ENCODE measurements at places on chromosomes 5 and 9. TPM values are rescaled to one million over a fixed set of nuclear protein-coding genes. Genes with fewer than 3 reads are reported as not detected.

The SLC36A2 gene
- not detected for polyA plus RNA-seq

DNA sequence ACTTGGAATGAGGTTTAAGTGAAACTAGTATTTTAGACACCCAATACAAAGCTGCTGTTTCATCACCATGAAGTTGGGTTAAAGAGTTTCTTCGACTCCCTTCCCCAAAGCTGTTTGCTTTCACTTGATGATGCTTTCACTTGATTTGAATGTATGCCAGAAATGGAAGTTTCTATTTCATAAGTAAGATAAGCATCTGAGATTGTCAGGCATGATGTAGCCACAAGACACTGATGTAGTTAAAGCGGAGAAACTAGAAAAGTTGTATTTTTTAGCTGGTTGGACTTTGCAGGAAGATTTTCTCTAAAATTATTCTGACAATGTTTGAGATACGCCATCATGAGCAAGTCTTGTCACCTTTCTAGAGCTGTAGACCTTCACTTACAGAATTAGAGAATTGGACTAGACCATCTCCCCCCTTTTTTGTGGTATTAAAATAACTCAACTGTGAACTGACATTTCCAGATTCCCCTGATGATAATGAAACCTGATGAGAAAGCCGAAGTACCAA lies 20.0 kb downstream of the MOCS2 start:
- DNase-seq: no peak
- H3K27ac ChIP-seq: no peak overlapping the region
- H3K36me3 ChIP-seq: no peaks in the 10 kb centered on the region
- H3K4me1 ChIP-seq: no peaks in the 10 kb centered on the region
- no peak overlapping the region for H3K4me3 ChIP-seq

DNA sequence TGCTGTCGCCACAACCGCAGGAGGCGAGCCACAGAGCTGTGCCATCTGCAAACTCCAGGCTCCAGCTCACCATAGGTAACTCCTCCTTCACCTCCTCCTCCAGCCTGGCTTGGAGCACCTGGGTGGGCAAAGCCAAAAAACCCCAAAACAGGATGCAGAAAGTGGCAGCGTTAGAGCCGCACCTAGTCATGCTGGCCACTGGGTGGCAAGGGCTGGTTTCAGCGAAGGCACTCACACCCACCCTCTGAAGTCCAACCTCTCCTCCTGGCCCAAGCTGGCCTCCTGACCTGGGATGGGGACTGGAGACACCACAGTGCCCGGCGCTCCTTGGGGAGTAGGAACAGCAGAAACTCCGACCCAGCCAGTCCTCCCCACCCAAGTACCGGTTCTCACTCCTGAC lies 28.7 kb upstream of the ZNF354B start:
- no peak for DNase-seq
- no peak overlapping the region for H3K27ac ChIP-seq
- no peak overlapping the region for H3K4me3 ChIP-seq
- H3K27me3 ChIP-seq: no peaks in the 10 kb centered on the region
- H3K4me1 ChIP-seq: no peaks in the 10 kb centered on the region

GRCh38 chr9:36074870-36075532 lies 38.3 kb downstream of the RECK start:
- no peak overlapping the region for H3K4me3 ChIP-seq
- DNase-seq: no peak
- no peaks in the 10 kb centered on the region for H3K27me3 ChIP-seq
- H3K4me1 ChIP-seq: peaks cover 5% of the 10 kb centered on the region
- H3K36me3 ChIP-seq: no peaks in the 10 kb centered on the region
- no peak overlapping the region for H3K27ac ChIP-seq

- no peak for DNase-seq
- no peaks in the 10 kb centered on the region for H3K27me3 ChIP-seq
These were observed 325.2 kb downstream of the PSAT1 start for GRCh38 chr9:78622126-78622525.

DNA sequence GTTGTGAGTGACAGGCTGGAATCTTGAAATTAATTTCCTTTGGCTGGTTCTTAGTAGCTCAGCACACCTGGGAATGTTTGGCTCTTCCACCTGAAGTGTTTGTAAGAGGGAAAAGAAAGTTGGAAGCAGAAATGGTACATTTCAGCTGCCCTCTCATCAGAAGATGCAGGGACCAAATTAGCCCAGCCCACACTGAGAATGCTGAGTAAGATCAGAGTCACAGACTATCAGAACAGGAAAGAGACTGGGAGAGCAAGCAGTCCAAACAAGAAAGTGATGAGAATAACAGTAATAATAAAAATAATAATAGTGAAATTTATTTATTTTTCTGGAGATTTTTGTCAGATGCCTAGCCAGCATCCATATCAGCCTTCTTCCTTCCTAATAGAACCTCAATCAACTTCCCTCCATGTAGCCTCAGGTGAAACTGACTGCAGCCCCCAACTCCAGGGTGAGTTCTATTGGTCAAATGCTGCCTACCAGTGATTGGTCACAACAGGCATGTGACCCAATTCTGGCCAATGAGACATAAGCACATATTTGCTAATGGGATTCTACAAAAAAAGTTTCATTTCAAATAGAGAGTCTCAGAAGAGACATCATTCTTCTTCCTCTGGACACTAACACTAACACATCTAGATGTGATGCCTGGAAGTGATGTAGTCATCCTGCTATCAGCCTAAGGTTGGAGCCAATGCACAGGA lies 31.2 kb upstream of the ADRA1B start:
- no peak for DNase-seq
- H3K4me3 ChIP-seq: no peak overlapping the region
- H3K36me3 ChIP-seq: no peaks in the 10 kb centered on the region
- H3K27ac ChIP-seq: no peak overlapping the region
- no peaks in the 10 kb centered on the region for H3K4me1 ChIP-seq
- peaks cover 4% of the 10 kb centered on the region for H3K27me3 ChIP-seq

- H3K4me3 ChIP-seq: no peak overlapping the region
- no peaks in the 10 kb centered on the region for H3K36me3 ChIP-seq
- no peak for DNase-seq
- peaks cover 2% of the 10 kb centered on the region for H3K4me1 ChIP-seq
- H3K27ac ChIP-seq: no peak overlapping the region
- H3K27me3 ChIP-seq: no peaks in the 10 kb centered on the region
These were observed 105.6 kb downstream of the NR6A1 start for GRCh38 chr9:124665391-124666058.

GRCh38 chr5:97762483-97762882 lies 579.4 kb upstream of the RIOK2 start:
- no peak for DNase-seq
- H3K27ac ChIP-seq: no peak overlapping the region
- H3K36me3 ChIP-seq: no peaks in the 10 kb centered on the region

The SH3GL2 gene
- polyA plus RNA-seq: not detected

DNA sequence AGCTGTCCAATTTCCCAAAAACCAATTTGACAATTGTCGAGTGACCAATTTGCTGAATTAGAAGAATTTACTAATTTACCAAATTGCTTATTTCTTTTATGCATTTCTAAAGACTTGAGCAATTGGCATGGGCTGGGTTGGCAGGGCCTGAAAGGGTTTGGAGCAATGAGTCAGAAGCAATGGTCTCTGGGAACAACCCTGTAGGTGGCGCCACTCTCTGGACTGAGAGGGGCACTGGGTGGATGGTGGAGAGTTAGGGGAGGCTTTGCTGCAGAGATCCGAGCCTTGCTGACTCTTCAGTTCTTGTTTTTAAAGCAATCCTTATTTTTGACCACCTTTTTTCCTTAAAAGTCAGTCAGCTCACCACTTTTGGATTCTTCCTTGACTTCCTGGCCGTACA lies 71.5 kb upstream of the RPS23 start:
- H3K4me3 ChIP-seq: no peak overlapping the region
- peaks cover 4% of the 10 kb centered on the region for H3K4me1 ChIP-seq
- H3K36me3 ChIP-seq: no peaks in the 10 kb centered on the region
- DNase-seq: no peak
- H3K27ac ChIP-seq: no peak overlapping the region
- H3K27me3 ChIP-seq: no peaks in the 10 kb centered on the region

DNA sequence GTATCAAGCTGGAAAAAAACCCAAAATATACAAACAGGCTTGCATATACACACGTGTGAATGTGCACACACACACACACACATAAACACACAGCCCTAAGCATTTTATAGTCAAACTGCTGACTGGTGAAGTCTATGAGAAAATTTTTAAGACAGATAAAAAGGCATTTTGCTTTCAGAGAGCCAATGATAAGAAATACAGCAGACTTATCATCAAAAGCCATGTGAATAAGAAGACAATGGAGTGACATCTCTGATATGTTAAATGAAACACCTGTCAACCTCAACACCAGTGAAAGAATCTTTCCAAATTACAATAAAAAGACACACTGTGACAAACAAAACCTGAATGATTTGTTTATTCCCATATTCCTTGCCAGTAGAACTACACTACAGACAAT lies 233.3 kb downstream of the CDH9 start:
- no peaks in the 10 kb centered on the region for H3K36me3 ChIP-seq
- H3K4me1 ChIP-seq: no peaks in the 10 kb centered on the region
- H3K27ac ChIP-seq: no peak overlapping the region
- H3K27me3 ChIP-seq: no peaks in the 10 kb centered on the region
- no peak for DNase-seq

DNA sequence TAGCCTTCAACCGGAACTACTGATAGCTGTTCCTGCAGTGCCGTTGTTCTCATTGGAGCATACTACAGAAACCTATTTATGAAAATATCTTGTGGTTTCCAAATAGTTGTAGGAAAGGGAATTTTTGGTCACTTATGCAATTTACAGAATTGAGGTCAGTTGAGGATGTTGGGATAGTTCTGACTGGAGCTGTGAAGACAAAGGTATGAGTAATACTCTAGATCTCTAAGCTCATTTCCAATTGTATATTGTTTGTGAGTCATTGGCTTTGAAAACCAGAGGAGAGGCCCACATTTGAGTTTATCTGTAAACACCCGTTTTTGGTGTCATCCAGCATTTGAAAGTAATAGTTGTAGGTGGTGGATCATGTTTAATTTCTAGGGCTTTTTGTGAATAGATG lies 561.3 kb upstream of the WWC1 start:
- H3K4me3 ChIP-seq: no peak overlapping the region
- no peak overlapping the region for H3K27ac ChIP-seq
- no peaks in the 10 kb centered on the region for H3K36me3 ChIP-seq
- H3K4me1 ChIP-seq: no peaks in the 10 kb centered on the region
- no peaks in the 10 kb centered on the region for H3K27me3 ChIP-seq

DNA sequence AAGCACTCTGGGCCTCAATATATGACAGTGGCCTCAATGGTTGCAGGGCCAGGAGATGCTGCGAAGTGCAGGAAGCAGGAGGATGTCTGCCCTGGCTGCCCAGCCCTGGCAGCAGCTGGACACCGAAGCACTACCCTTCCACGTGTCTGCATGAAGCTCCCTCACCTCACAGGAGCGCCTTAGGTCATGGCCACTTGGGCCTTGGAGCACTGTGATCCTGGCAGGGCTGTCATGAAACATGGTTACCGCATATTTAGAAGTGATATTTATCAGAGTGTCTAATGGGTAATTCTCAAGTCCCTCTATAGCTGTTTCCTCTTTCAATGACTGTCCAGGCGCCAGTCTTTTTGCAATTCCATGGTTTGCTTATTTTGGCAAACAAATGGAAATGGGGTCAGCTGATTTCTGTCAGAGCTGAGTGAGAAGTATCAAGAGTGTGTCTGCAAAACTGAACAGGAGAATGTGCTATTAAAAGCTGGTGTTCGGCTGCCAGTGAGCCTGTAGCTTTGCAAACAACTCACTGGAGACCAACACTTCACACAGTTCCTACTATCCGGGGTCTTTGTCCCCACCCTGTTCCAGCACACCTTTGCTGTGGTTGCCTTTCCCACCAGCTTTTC lies 285.9 kb downstream of the KIF4B start:
- no peak for DNase-seq
- peaks cover 9% of the 10 kb centered on the region for H3K4me1 ChIP-seq
- H3K27me3 ChIP-seq: no peaks in the 10 kb centered on the region
- H3K4me3 ChIP-seq: no peak overlapping the region
- H3K27ac ChIP-seq: no peak overlapping the region
- no peaks in the 10 kb centered on the region for H3K36me3 ChIP-seq

The TEX48 gene
- not detected for polyA plus RNA-seq

The GRXCR2 gene
- not detected for polyA plus RNA-seq

GRCh38 chr9:21381448-21382339 lies 3.5 kb downstream of the IFNA2 start:
- no peak overlapping the region for H3K27ac ChIP-seq
- DNase-seq: peak; percentile 60
- H3K27me3 ChIP-seq: peaks cover 72% of the 10 kb centered on the region

DNA sequence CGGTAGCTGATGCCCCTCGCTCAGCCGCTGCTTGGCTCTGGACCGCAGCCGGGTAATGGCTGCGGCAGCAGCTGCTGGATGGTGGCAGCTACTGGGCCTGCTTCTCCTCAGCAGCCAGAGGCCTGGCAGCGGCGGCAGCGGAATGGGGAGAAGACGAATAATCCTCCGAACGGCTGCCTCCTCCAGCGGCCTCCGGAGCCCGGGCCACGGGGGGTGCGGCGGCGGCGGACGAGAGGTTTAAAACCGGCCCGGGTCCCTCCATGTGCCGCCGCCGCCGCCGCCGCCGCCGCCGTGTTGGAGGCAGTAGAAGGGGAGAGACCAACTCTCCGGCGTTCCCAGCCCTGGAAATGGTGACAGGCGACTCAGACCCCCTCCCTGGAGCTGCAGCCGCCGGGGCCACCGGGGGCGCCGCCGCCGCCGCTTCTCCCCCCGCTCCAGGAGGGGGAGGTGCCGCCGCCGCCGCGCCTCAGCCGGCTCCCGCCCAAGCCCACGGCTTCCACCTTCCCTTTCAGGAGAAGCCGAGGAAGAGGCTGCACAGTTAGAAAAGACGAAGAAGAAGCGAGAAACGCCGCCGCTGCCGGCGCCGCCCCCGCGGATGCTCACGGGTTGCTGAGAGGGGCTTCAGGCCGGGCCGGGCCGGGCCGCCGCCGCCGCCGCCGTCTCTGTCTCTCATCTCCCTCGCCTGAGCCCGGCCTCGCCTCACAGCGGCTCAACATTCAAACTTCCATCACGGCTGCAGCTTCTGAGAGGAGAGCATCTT lies 118.4 kb upstream of the PRSS3 start:
- peak; percentile 19 for DNase-seq
- H3K27ac ChIP-seq: no peak overlapping the region
- H3K4me1 ChIP-seq: peaks cover 7% of the 10 kb centered on the region
- no peaks in the 10 kb centered on the region for H3K36me3 ChIP-seq

DNA sequence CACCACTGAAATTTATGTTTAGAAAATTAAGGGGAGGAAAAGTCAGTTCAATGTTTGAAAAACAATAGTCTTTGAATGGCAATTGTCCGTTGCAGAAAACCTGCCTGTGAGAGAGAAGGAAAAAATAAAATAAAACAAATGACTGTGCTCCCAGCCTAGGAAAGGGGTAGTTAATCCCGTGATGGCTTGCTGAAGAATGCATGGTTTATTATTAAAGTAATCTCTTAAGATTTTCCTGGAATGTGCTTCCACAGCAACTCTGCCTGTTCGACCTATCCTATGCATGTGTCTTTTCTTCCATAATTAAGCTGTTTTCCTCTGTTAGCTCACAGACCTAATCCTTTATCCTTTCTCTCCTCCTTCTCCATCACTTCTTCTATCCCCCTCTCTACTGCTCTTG lies 2.4 kb upstream of the DAB2 start:
- no peak for DNase-seq
- no peaks in the 10 kb centered on the region for H3K36me3 ChIP-seq
- H3K27me3 ChIP-seq: no peaks in the 10 kb centered on the region
- peaks cover 16% of the 10 kb centered on the region for H3K4me1 ChIP-seq
- H3K27ac ChIP-seq: no peak overlapping the region
- no peak overlapping the region for H3K4me3 ChIP-seq

- H3K4me1 ChIP-seq: no peaks in the 10 kb centered on the region
- no peaks in the 10 kb centered on the region for H3K27me3 ChIP-seq
- H3K27ac ChIP-seq: no peak overlapping the region
These were observed 449.0 kb downstream of the CYLC2 start for GRCh38 chr9:103444176-103444575.

GRCh38 chr5:16593013-16593412 lies 23.8 kb downstream of the RETREG1 start:
- no peak overlapping the region for H3K4me3 ChIP-seq
- H3K27me3 ChIP-seq: no peaks in the 10 kb centered on the region
- no peak for DNase-seq

Data from CD14-positive monocyte (primary cell).